ENCODE measurements at places on chromosomes 1 and 21.
A peak's percentile ranks its signal among the peaks of the same experiment; 100 is the strongest.

DNA sequence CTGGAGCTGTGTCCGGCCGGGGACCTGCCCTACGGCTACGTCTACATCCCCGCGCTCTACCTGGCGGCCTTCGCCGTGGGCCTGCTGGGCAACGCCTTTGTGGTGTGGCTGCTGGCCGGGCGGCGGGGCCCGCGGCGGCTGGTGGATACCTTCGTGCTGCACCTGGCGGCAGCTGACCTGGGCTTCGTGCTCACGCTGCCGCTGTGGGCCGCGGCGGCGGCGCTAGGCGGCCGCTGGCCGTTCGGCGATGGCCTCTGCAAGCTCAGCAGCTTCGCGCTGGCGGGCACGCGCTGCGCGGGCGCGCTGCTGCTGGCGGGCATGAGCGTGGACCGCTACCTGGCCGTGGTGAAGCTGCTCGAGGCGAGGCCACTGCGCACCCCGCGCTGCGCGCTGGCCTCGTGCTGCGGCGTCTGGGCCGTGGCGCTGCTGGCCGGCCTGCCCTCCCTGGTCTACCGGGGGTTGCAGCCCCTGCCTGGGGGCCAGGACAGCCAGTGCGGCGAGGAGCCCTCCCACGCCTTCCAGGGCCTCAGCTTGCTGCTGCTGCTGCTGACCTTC, 412 bp downstream of the GPR25 start:
- no peak for DNase-seq

DNA sequence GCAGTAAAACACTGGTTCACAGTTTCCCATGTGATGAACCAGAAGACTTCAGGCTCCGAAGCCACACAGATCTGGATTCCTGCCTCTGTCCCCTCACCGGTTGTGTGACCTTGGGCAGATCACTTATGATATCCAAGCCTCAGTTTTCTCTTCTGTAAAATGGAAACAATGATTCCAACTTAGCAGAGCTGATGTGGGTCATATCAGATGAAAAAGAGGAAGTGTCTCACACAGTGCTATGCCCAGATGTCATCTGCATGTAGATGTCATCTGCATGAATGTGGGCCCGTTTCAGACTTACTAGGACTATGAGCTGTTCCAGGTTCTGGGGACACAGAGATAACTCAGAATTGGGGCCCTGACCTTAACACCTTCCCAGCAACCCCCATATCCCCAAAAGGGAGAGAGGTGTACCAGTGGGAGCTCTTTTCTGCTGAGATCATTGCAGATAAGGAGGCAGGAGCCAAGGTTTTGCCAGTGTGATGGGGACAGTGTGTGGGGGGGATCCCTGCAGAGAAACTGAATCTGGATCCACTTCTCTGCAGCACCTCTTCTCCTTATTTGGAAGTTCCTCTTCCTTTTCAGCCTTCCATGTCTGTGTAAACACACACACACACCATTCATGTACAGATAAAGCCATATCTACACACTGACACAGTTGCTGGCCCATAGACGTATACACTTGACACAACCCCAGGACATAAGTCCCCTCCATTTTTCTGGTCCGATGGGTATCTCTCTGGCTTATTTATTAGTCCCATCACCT, 5.0 kb upstream of the ADGRB2 start:
- DNase-seq = peak; percentile 52

DNA sequence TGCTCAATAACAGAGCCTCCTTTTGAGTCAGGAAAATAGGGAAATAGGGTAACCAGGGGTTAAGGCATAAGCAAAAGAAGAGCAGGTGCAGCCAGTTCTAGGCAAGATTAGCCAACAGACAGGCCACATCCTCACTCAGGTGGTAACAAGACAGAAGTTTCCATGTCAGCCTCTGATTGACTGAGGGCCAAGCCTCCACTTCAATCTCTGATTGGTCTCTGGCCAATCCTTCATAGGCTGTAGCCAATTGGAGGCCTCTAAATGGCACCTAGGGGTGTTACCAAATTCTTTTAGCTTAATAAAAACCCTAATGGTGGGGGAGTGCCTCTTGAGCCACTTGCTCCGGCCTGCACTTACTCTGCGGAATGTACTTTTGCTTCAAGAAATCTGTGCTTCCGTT, 37.2 kb downstream of the LACTBL1 start:
- no peak for DNase-seq

GRCh38 chr1:108813326-108813725, 43.6 kb downstream of the AKNAD1 start:
- no peak for DNase-seq

DNA sequence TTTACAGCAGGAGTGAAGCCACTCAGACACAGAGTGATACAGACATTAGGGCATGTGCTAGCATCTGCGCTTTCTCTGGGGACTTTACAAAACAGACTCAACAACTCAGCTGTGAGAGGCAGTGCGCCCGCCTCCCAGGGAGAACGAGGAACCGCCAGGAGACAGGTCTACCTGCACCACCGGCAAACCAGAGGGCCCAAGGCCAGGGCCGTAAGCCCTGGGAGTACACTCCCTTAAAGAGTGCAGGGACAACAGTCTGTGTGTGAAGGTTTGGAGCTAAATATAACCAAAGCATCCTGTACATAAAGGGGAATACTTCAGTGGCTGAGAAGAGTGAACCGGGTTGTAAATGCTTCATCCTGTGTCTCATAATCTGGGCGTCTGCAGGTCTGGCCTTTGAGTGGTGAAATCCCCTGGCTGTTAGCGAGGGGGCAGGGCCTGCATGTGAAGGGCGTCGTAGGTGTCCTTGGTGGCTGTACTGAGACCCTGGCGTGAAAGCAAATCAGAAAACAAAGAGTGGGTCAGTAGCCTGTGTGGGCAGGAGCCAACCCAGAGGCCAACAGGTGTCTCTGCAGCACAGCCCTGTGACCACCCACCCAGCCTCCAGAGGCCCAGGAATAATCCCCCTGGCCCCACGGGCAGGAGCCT, 86.9 kb downstream of the CD247 start:
- no peak for DNase-seq

GRCh38 chr1:39321979-39322378, 117.5 kb downstream of the MACF1 start:
- no peak for DNase-seq

GRCh38 chr21:45051580-45052434, 22.6 kb upstream of the ADARB1 start:
- DNase-seq = no peak

GRCh38 chr1:159937054-159937750, 8.2 kb downstream of the IGSF9 start:
- no peak for DNase-seq

- no peak for DNase-seq
These were observed 159.9 kb upstream of the RUNX1 start for GRCh38 chr21:35208810-35209517.

GRCh38 chr1:79376106-79376505, 369.6 kb upstream of the ADGRL4 start:
- no peak for DNase-seq

- DNase-seq = no peak
These were observed 211.0 kb upstream of the RAB4A start for GRCh38 chr1:229059671-229060539.

DNA sequence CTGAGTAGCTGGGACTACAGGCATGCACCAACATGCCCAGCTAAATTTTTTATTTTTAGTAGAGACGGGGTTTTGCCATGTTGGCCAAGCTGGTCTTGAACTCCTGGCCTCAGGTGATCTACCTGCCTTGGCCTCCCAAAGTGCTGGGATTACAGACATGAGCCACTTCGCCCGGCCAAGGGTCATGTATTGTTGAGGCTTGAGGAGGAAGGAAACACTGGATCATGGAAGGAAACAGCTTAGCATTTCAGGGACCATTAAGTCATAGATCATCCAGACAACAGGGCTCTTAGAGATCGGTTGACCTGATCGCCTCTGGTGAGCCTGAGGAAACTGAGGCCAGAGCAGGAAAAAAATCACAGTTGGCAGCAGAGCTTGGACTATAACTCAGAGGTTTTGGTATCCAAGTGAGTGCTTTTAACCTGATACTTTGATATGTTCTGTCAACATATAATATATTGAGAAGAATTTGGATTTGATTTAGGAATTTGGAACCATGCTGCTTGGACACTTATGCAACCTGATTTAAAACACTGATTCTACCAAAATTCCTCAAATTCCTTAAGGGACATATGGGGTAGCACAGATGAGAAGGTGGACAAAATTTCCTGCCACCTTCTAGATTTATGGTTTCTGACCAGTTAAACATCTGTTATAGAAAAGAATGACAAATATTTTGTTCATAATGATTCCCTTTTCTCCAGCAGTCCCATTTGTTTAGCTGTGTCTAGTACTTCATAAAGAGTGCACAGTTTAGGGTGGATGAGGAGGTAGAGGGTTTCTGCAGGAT, 13.1 kb upstream of the BMP8A start:
- no peak for DNase-seq

DNA sequence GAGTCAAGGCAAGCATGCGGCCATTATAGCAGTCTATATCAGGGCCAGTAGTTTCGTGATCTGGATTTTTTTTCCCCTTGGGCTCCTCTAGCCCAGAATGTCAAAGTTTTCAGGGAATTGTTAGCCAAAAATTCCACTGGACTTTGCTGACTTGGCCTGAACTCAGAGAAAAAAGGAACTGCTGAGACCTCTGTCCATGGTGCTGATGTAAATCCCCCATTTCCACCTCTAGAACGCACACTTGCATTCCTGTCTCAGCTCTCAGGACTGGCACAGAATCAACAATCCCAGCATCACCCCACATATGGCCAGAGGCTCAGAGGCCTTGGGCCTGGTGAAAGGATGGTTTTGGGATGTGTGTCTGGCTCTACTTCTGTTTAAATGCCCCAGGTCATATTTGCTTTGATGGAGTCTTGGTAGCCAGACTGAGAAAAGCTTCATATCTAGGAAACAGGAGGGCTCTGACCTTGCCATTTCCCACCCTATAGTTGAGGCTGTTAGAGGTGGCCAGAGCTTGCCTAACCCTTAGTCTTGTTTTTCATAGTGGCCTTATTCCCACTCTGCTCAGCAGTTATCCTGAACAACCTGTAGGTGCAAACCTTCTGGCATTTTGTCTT, 16.9 kb upstream of the EFCAB14 start:
- DNase-seq = no peak

- no peak for DNase-seq
These were observed 20.5 kb downstream of the PLA2G4A start for GRCh38 chr1:186849271-186849671.

- no peak for DNase-seq
These were observed 47.7 kb downstream of the UTP25 start for GRCh38 chr1:209875515-209875914.

DNA sequence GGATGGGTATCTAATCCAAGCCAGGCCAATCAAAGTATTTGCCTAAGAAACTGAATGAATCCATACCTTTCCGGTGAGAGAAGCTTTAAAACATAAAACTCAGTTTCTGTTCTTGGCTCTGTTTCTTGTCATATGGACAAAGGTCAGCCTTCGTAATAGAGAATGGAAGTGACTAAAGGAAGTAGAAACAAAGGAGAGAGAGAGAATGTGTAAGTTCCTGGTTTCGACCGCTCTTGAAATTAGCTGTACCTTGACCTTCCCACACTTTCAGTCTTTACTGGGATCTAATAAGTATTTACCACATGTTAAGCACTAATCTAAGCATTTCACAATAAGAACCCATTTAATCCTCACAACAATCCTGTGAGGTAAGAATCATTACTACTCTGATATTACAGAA, 19.6 kb upstream of the CLCA4 start:
- no peak for DNase-seq

GRCh38 chr21:44942566-44942965, 2.7 kb downstream of the SLX9 start:
- DNase-seq = no peak

GRCh38 chr1:31583995-31584868, 7.9 kb downstream of the TINAGL1 start:
- DNase-seq = no peak

DNA sequence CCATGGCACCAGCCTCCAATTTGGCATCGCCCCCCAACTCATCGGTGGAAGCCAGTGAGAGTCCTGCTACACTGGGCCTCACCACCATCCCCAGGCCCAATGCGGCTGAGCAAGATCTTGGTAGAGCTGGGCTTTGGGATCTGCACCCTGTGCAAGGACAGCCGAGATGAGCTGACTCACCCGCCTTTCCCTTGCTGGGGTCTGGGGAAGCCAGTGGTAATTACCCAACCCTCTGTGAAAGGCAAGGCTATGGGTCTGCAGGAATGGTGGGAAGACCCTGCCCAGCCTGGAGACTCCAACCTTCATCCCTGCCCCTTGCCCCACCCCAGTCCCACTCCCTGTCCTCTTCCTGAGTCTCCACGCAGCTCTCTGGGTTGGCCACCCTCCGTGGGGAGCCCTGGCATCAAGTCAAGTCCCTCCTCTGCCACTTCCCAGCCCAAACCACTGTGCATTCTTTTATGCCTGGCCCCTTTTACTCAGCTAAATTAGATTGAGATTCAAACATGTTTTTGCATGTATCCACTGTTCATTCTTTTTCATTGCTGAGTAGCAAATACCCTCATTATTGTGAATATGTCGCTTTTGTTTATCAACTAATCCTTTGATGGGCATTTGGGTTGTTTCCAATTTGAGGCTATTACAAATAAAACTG, 8.8 kb downstream of the SMCP start:
- DNase-seq = no peak

DNA sequence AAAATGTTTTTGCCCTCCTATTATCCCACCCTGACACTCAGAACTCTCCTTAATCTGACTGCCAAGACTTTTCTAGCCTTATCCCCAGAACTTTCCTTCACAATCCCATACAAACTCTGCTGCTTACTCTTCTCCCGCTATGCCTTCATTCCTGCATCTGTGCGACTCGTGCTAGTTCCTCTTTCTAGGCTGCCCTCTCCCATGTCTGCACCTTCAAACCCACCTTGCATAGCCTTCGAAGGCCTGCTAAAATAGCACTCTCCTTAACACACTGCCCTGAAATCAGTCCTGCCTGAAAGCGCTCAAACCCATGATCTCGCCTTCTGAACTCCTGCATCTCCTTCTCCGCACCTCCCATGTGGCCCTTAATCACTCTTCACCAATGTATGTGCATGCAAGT, 2.5 kb upstream of the NCF2 start:
- DNase-seq = no peak

- no peak for DNase-seq
These were observed 37.1 kb upstream of the H6PD start for GRCh38 chr1:9197186-9198099.

- no peak for DNase-seq
These were observed 35.1 kb downstream of the SLC44A3 start for GRCh38 chr1:94855307-94855700.

- DNase-seq = no peak
These were observed 4.3 kb downstream of the MYOM3 start for GRCh38 chr1:24107462-24108138.

- DNase-seq = peak; percentile 81
These were observed 55.9 kb downstream of the MRPS6 start for GRCh38 chr21:34129039-34129891.

DNA sequence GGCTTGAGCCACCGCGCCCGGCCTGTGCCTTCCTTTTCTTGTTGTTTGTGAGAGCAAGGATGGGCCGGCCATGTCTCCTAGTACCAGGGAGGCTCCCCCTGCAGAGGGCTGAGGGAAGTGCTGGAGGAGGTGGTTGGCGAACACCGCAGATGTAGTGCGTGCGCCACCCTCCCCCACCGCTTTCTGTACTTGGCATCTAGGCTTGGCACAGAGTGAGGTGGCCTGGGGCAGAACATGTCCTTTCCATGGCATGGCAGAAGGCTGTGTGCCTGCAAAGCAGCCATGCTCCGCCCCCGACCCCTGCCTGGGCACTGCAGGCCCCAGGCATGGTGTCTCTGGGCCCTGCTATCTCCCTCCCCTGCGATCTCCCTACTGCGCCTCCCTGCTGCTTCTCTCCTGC, 30.7 kb downstream of the ALPL start:
- peak; percentile 34 for DNase-seq

GRCh38 chr21:38948377-38949069, 142.8 kb downstream of the ETS2 start:
- no peak for DNase-seq

All from activated CD4-positive, alpha-beta T cell treated with anti-CD3 and anti-CD28 coated beads for 48 hours (primary cell).